ENCODE measurements at places on chromosomes 12 and 14.

DNA sequence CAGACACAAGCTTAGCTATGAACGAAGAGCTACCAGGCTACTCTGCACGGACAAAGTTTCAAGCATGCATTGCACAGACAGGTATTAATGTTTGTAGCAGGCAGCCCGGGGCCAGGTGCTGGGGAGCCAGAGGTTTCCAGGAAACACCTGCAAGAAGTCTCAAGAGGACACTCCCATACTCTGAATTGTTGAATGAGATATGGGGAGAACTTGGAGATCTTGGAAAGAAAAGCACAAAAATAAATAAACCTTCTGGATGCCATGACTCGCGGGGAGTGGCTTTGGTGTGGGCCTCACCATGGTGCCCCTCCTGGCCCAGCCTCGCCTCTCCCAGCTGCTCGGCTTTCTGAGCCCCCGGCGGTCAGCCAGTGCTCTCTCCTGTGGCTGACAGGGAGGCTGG lies 186.8 kb downstream of the TTC7B start:
- no peak for DNase-seq

DNA sequence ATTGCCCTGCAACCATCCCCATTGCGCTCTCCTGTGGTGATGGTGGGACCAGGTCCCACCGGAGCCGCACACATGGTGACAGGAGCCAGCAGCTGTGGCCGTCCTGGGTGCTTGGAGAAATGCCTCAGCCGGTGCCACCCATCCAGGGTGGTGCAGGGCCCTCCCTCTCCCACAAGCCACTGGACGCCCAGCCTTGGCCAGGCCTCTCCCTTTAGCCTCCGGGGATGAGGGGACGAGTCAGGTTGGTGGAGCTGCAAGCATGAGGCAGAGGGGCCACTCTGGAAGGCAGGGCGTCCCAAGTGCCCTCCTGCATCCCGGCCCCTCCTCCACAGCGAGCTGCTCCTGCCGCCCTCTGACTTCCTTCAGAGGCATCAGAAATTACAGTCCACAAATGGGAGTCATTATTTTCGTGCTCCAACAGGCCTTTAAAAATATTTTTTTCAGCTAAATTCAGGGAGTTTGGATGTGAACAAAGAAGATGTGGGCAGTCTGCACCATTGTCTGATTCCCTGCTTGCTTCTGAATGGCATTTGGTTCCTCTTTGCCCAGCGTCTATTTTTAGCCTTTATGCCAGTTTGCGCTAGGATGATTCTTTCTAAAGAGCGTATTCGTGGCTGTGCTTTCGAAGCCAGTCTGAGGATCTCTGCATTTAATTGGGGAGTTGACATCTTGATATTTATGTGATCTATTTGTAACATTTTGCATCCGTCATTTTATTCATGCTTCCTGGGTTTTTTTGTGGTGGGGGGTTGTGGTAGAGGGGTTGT lies 189.4 kb downstream of the ADGRD1 start:
- no peak for DNase-seq

- DNase-seq: no peak
These were observed 7.9 kb downstream of the SLC16A7 start for GRCh38 chr12:59603754-59604153.

DNA sequence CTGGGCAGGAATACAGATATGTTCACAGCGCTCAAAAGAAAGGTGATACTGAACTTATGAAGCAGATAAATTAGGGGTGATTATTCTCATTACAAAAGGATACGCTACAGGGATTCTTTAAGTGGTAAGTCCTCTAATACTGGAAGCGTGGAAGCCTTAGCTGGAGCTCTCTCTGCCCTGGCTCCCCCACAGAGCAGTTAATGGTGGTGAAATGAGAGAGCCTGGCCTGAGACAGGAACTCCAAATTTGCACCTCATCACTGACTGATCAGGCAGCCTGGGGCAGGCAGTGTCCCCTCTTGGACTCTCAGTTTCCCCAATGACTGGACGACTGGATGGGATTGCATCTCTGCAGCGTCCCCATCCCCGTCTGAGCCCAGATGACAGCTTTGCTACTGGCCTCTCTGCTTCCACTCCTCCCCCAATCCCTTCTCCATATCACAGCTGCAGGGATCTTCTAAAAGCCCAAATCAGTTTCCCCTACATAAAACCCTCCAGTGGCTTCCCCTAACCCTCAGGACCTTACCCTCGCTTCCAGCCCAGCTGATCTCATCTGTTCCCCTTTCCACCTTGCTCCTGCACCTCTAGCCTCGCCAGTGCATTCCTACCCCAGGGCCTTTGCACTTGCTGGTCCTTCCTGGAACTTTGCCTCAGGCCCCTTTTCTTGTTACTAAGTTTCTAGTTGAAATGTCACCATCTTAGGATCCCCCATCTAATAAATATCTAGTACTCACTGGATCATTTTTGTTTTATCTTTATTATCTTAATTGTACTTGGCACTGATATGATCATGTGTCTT lies 171.7 kb upstream of the LHX5 start:
- no peak for DNase-seq

- DNase-seq: peak; percentile 66
These were observed 16.3 kb downstream of the RAPGEF3 start for GRCh38 chr12:47742253-47742825.

- no peak for DNase-seq
These were observed 114.9 kb downstream of the PIWIL1 start for GRCh38 chr12:130452546-130452945.

DNA sequence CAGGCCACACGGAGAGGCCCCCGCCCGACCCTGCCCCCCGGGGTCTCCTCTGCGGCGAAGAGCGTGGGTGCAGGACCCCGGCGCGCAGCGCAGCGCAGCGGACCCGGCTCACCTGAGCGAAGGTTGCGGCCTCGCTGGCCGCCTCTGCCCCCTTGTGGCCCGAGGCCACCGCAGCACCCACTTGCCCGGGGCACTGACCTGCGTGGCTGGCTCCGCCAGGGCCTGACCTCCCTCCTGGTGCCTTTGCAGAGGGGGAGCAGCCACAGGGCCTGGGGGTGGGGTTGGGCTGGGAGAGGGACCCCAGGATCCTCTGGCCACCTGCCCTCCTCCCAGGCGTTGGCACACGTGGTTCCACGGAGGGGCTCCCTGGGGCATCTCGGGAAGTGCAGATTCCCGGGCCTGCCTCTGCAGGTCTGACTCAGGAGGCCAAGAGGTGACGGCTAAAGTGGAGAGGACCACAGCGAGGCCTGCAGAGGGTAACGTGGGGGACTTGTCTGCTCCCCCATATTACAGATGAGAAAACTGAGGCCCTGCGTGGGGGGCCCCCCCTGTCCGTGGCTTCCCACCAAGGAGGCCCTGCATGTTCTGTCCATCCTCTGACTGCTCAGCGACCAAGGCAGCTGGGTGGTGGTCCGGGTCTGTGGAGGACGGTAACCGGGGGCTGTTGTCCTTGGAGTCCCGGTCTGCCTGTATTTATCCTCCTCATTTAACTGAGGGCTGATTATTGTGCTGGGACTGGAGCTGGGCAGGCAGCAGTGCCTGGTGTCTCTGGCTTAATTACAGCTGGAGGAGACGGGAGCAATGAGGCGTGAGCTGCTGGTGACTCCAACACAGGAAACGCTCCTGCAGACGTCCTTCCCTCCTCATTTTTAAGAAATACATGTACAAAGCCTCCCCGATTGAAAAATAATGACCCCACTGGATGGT lies 67.9 kb upstream of the BEGAIN start:
- DNase-seq: peak; percentile 75

Measured in GM20000 (cell line).